ENCODE measurements at places on chromosomes 6 and 20. TPM values are rescaled to one million over a fixed set of nuclear protein-coding genes. Genes with fewer than 3 reads are reported as not detected.

Gene FAM217A
- not detected for total RNA-seq

Gene QKI
- 202 TPM for total RNA-seq

Gene C6orf141
- 0.55 TPM for total RNA-seq

Gene MYLK4
- 0.23 TPM for total RNA-seq

Gene C20orf141
- total RNA-seq: not detected

Gene ADGRG6
- total RNA-seq: 89.2 TPM

Gene ADTRP
- 0.58 TPM for total RNA-seq

Gene LCA5
- 5.8 TPM for total RNA-seq

Gene NKX2-4
- not detected for total RNA-seq

Gene PLCB4
- total RNA-seq: 38.9 TPM

Gene E2F1
- 2.3 TPM for total RNA-seq

Gene MEI4
- 0.54 TPM for total RNA-seq
